ENCODE measurements at places on chromosomes 3 and 15.

DNA sequence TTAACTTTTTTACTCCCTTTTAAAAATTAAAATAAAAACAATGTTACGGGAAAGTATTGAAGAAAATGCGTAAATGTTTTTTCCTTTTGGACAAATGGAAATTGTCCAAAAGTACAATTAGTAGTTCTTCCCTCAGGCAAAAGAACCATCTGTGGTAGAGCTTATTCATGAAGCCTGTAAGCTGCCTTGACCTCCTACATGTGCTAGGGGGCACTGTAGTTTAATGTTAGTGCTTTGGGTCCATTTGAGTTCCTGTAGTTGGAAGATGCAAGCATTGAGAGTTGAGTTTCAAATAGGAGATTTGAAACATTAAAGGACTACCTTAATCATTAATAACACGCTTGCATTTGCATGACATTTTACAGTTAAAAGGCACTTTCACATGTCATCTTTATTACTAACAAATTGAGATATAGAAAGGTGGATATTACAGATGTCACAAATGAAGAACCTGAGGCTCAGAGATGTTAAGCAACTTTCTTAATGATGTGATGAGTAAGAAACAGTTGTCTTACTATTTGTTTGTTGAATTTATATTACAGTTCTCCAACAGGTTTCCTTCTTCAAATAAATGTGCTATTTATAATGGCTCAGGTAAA is 1.8 kb upstream of the ZNF385D start:
- no peak for DNase-seq

GRCh38 chr15:79602731-79603130 is 170.6 kb downstream of the MINAR1 start:
- no peak for DNase-seq

GRCh38 chr15:70618929-70619328 is 144.4 kb downstream of the UACA start:
- no peak for DNase-seq

- DNase-seq = no peak
Measured at GRCh38 chr3:2303566-2303965, 204.9 kb downstream of the CNTN4 start.

GRCh38 chr3:143035466-143036211 is 34.3 kb downstream of the U2SURP start:
- DNase-seq = no peak

- no peak for DNase-seq
Measured at GRCh38 chr3:197881270-197881969, 68.6 kb upstream of the RPL35A start.

DNA sequence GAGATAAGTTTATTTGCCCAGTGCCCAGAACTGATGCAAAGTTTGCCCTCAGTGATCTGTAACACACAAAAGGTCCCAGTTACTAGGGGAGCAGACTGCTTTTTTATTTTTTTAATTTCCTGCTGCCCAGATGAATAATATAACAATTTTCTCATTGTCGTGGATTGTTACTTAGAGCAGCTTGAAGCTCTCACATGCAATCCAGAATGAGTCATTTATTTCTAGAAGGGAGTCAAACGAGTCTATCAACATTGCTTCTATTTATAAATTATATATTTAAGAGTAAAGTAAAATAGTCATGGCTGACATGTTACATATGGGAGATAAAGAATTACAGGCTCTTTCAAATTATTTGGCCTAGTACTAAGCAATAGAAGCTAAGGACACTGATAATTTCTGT is 41.3 kb downstream of the MEIS2 start:
- no peak for DNase-seq

DNA sequence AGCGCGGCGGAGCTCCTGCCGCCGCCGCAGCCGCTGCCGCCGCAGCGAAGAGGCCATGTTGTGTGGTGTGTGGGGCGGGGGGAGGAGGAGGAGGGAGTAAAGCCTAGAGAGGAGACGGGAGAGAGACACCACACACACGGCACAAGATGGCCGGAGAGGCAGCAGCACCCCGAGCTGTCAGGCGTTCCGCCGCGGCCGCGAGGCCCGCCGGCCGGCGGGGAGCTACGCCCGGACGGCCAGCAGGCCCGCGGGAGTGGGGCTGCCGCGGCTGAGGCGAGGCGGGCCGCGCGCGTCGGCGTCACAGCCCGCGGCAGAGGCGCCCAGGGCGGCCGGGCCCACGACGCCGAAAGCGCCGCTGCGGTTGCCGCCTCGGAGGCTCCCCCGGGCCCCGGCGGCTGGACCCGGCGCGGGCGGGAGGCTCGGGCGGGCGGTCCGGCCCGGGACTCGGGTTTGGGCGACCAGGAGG is 17.4 kb upstream of the CHD2 start:
- no peak for DNase-seq

- no peak for DNase-seq
Measured at GRCh38 chr3:190605385-190605784, 91.5 kb downstream of the IL1RAP start.

GRCh38 chr15:92105611-92106010 is 252.1 kb downstream of the SLCO3A1 start:
- no peak for DNase-seq

- no peak for DNase-seq
Measured at GRCh38 chr3:178996399-178996798, 75.2 kb downstream of the ZMAT3 start.

DNA sequence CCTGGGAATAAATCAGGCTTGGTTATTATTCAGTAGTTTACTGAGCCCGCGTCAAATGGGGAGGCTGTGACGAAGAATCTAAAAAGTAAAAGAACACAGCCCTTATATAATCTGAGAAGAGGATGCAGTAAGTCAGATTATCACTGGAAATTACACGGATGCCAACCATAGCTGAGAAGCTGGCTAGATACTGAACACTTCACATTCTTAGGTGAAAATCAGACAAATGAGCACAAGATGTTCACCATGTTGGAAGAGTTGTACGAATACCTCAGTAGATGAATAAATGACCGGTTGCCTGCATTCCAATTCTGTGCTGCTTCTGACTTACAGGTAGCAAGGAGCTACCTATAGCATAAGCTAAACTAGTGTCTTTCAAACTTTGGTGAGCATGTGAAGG is 254.3 kb downstream of the THRB start:
- no peak for DNase-seq

GRCh38 chr3:58482917-58483636 is 8.8 kb upstream of the KCTD6 start:
- no peak for DNase-seq

GRCh38 chr3:123072152-123072551 is 5.3 kb downstream of the PDIA5 start:
- no peak for DNase-seq

DNA sequence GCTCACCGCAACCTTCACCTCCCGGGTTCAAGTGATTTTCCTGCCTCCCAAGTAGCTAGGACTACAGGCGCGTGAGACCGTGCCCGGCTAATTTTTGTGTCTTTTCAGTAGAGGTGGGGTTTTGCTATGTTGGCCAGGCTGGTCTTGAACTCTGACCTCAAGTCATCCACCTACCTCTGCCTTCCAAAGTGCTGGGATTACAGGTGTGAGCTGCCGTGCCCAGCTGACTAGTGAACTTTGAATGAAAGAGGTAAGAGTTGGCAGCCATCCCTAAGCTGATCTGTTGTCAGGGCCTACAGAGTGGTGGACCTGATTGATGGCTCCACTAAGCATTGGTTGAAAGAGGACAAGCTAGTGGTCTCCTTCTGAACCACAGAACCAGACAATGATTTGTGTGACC is 15.3 kb downstream of the PXK start:
- DNase-seq = no peak

- DNase-seq = no peak
Measured at GRCh38 chr3:14806641-14807263, 12.0 kb upstream of the FGD5 start.

DNA sequence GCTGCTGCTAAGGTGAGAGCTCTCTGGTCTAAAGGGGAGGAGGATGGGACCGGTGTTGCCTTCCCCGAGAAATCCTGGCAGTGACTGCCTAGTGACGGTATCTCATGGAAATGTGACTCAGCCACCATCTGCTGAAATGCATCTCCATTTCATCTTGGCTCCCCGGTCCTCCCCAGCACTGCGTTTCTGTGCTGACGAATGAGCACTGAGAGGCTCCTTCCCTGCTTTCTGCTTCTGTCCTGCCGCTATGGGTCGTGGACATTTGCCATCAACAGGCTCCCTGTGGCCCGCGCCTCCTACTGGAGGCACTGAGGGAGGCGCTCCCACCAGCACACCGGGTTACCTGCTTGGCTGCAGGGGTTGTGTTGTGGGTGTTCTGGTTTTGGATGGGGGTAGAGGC is 13.5 kb upstream of the SEC13 start:
- peak; percentile 27 for DNase-seq

DNA sequence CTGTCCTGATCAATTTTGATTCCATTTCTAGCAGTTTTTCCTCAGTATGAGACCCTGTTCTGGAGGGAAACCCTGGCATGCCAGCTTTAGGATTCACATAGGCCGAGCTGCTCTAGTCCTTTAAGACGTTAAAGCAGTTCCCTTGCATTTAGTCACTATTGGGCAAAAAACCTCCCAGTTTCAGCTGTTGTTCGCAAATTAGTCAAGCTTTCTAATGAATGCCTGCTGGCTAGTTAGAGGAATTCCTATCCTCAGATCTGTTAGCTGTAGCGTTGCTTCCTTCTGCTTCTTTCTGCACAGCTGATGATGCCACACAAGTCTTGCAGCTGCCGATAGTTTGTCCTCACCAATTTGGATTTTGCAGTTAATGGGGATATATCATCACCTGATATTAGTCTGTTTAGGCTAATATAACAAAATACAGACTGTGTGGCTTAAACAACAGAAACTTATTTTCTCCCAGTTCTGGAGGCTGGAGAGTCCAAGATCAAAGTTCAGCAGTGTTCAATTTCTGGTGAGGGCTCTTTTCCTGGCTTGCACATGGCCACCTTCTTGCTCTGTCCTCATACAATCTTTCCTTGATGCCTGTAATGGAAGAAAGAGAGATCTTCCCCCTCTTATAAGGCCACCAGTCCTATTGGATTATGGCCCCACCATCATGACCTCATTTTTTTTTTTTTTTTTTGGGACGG is 7.5 kb upstream of the UBL7 start:
- no peak for DNase-seq

DNA sequence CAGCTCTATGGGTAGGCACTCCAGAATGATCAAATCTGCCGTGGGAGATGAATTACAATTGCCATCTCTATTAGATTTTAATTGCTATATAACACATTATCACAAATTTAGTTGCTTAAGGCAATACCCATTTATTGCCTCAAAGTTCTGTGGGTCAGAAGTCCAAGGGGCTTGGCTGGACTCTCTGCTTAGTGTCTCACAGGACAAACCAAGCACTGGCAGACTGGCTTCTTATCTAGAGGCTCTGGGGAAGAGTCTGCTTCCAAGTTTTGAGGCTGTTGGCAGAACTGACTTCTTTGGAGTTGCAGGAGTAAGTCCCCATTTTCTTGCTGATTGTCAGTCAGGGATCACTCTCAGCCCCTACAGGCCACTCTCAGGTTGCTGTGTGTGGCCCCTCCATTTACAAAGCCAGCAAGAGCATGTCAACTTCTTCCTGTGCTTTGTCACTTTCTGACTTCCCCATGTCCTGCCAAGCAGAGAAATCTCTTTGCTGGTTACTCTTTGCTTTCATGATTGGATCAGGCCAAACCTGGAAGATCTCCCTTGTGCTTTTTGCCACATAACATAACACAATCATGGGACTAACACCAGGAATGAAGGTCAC is 93.5 kb upstream of the PRICKLE2 start:
- no peak for DNase-seq

DNA sequence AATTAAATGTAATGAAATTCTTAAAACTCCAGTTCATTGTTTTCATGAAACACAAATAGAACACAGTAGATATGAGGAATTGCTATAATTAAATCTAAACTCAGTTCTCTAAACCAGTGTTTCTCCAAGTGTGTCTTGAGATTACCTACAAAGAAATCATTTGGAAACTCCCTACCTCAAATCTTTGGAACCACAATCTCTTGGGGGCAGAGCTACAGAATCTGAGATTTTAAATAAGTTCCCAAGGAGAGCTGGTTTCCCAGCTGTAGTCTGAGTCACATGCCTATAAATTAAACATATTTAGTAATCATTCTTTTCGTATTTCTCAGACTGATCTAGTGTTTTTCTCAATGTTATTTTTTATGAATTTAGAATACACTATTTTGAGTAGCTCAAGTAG is 17.0 kb upstream of the ACTC1 start:
- no peak for DNase-seq

- DNase-seq = no peak
Measured at GRCh38 chr15:26017665-26018064, 154.5 kb upstream of the ATP10A start.

DNA sequence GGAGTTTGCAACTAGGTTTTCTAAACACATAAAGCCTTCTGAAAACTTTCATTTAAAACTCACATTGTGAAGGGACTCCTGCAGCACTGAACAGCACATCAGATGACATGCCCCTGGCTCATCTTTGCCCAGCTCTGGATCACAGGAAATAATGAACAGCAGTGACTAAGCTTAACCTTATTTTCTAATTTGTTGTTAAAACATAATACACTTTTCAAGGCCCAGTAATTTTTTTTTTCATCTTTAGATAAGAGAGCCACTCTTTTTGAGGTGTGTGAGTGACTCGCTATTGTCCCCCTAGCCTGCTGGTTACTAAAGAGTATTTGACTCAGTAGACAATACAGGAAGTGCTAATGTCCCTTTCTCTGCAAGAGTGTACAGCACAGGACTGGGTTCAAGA is 204.0 kb downstream of the OSBPL10 start:
- no peak for DNase-seq

- no peak for DNase-seq
Measured at GRCh38 chr15:77721963-77722362, 89.3 kb upstream of the LINGO1 start.

DNA sequence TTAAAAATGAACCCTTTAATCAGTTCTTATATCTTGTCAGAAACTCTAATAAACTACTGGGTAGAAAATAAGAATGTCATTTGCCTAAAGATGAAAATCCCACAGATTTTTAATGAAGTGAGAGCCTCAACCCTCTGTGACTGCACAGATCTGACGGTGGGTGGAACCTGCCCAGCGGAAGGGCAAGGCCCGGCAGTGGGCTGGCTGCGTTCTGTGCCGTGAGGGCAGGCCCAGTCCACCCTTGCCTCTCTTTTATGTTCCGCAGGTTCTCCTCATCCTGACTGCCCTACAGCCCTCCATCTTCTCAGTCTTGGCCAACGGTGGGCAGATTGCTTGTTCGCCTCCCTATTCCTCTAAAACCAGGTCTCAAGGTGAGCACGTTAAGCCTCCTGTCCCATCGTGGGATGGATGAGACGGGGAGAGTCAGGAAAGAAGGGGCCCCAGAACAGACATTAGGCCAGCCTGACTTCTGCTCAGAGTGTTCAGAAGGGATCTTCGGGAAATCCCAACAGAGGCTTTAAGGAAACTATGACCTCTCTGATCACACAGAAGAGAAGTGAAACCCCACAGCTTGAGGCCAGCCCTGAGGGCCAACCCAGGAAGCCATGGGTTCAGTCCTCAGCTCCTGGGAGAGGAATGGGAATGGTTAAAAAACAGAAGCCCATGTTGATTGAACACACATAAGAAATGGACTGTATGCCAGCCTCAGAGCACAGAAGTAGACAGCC is 16.0 kb downstream of the SLC51A start:
- no peak for DNase-seq

DNA sequence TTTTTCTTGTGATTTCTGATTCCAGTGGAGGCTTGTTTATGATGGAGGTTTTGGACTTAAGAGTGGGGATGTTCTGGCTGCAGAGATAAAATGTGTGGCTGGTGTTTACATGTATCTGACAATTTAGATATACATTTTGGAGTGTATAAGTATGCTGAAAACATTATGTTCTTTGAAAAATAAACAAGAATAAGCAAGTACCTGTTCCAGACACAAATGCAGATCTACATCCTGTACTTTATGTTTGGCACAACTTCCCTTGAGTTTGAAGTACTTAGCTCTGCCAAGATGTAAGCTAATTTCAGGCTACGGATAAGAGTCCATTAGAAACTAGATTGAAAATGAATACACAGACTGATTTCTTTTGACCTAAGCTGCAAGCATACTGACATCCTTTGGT is 277.2 kb downstream of the CHST2 start:
- DNase-seq = no peak

Data from Right ventricle myocardium superior (tissue), 1 donor.